ENCODE measurements at places on chromosomes 7 and 10.

DNA sequence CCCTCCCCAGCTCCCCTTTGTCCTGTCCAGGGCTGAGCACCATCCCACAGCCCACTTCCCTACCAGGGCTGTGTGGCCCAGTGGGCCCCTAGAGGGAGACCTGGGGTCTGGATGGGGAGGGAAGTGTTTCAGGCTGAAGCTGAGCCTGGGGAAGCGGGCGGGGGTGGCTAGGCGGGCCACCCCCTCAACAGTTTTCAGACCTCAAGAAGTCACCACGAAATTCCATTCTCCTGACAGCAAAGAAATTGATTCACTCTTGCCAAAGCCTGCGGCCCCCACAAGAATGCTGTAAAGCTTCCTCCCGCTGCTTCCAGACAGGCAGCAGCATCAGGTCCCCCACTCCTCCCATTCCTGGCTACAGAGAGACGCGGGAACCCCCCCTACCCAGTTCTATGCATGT, 2.5 kb upstream of the LFNG start:
- no peak for DNase-seq
- no peaks in the 10 kb centered on the region for H3K27me3 ChIP-seq
- no peak overlapping the region for H3K27ac ChIP-seq
- no peaks in the 10 kb centered on the region for H3K36me3 ChIP-seq
- H3K4me3 ChIP-seq: no peak overlapping the region

DNA sequence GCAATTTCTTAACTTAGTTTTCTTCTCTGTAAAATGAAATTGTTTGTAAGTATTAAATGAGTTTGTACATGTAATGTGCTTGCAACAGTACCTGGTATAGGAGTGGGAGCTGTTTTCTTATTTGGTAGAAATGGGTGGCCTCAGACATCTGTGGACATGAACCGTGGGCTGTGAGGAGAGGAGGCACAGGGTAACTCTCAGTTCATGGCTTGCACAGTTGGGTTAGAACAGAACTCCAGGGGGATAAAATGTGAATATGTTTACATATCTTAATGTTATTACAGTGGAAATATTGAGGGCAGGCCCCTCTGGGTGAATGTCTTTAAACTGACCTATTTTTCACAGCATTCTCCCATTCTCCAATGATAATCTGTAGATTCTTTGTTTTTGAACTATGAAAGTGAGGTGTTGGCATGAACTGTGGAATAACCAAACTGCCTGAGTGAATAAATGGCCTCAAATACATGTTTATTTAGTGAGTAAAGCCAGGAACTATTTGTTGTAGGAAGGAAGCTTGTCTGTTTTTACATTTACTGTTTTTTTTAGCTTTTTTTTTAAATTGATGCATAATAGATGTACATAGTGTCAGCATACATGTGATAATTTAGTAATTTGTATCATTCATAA, 2.6 kb downstream of the ABCA13 start:
- no peaks in the 10 kb centered on the region for H3K36me3 ChIP-seq
- no peak overlapping the region for H3K27ac ChIP-seq
- no peaks in the 10 kb centered on the region for H3K4me1 ChIP-seq
- H3K4me3 ChIP-seq: no peak overlapping the region
- no peaks in the 10 kb centered on the region for H3K27me3 ChIP-seq
- no peak for DNase-seq

- DNase-seq: no peak
- no peak overlapping the region for H3K4me3 ChIP-seq
- H3K36me3 ChIP-seq: no peaks in the 10 kb centered on the region
- no peak overlapping the region for H3K27ac ChIP-seq
- no peaks in the 10 kb centered on the region for H3K27me3 ChIP-seq
- H3K4me1 ChIP-seq: peaks cover 3% of the 10 kb centered on the region
These were observed 49.8 kb downstream of the CNOT4 start for GRCh38 chr7:135459951-135460567.

DNA sequence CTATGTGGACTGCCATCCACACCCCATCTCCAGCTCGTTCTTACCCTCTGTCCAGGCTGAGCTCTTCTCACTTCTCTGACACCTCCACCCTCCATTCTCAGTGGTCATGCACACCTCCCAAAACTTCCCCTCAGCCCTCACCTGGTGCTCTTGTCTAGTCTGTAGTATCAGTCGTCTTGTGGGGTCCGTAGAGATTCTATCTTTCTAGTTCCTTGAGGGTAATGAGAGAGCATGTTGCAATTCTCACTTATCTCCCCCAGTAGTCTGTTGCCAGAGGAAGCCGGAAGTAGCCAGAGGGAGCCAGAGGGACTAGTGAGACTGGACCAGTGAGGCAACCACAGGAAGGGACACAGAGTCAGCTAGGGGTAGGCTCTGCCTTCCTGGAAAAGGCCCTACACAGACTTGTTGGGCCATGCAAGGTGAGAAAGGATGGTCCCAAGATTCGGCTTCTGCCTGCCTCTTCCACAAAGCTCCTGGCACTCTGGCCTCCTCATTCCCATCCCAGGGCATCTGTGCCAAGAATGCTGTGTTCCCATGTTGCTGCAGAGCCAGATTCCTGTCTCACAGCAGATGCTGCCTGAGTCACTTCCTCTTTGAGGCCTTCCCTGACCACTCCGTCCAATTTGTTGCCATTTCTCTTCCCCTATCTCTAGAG, 50.6 kb upstream of the DUSP5 start:
- H3K4me3 ChIP-seq: no peak overlapping the region
- H3K27me3 ChIP-seq: no peaks in the 10 kb centered on the region
- no peaks in the 10 kb centered on the region for H3K36me3 ChIP-seq
- DNase-seq: no peak
- no peaks in the 10 kb centered on the region for H3K4me1 ChIP-seq
- no peak overlapping the region for H3K27ac ChIP-seq

DNA sequence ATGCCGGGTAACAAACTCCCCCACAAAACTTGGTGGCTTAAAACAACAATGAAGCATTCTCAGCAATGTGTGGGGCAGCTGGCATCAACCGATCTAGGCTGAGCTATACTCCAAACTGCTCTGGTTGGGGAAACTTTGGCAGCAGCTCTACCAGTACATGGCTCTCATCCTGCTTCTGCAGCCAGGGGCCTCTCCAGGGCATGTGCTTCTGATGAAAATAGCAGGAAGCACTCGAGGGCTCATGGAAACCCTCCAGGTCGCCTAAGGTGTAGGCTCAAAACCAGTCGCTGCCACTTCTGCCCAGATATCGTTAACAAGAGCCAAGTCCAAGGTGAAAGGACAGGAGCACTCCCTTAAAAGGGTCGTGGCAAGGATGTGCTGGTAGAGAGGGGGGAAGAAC, 134.1 kb downstream of the TEX36 start:
- DNase-seq: peak; percentile 84
- H3K4me1 ChIP-seq: no peaks in the 10 kb centered on the region
- no peaks in the 10 kb centered on the region for H3K36me3 ChIP-seq
- H3K4me3 ChIP-seq: no peak overlapping the region
- no peak overlapping the region for H3K27ac ChIP-seq
